ENCODE measurements at places on chromosomes 1 and 21.

DNA sequence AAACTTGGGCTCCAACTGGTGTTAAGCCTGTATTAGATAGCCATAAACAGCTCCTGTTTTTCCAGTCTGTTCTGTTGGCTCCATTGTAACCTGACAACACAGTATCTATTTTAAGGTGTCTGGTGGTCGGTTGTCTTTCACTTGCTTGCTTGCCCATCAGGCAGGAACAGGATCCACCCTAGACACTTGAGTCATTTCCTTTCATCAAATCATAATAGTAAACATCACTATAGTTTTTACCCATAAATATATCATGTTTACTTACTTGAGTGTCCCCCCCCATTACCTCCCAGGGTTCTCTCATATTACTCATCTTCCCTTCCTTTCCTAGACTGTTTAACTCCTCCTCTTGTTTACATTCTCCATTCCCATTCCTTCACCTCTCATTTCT lies 2.9 kb downstream of the DDI2 start:
- DNase-seq = no peak

GRCh38 chr21:35617491-35617890 lies 442.8 kb downstream of the SETD4 start:
- DNase-seq = no peak

DNA sequence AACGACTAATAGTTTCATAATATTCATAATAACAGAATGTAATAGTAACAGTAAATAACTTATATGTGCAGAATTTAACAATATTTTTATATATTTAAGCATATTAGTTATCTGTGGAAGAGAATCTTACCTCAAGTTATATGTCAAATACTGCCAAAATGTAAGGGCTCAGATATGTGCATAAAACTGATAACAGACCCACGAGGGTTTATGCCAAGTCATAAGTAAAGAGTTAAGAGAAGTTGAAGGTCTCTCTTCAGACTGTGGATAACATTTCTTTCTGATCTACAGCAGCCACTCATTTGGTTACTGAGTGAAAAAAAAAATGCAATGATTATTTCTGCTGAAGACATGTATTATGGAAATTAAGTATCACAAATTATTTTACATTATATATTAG lies 1167.8 kb upstream of the NCAM2 start:
- DNase-seq = no peak

- DNase-seq = no peak
Observed at GRCh38 chr1:198845851-198846250, 207.0 kb downstream of the PTPRC start.

GRCh38 chr21:43699933-43700599 lies 18.9 kb upstream of the PDXK start:
- no peak for DNase-seq

DNA sequence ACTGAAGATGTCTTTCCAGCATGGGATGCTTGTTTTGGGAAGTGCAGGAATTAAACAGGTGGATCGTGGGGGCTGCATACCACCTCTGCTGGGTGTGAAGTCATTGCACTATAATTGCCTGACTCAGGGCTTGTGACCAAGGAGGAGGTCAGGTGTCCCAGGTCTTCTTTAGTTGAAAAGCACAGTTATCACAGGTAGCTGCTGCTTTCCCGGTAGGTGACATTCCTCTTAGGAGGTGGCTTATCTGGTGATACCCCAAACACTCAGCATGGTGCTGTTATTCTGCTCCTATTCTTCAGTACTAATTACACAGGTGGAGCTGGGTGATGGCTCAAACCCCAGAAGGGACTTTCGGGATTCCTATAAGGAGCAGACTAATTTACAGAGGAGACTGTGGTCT lies 320.3 kb upstream of the PLXNA2 start:
- DNase-seq = no peak

DNA sequence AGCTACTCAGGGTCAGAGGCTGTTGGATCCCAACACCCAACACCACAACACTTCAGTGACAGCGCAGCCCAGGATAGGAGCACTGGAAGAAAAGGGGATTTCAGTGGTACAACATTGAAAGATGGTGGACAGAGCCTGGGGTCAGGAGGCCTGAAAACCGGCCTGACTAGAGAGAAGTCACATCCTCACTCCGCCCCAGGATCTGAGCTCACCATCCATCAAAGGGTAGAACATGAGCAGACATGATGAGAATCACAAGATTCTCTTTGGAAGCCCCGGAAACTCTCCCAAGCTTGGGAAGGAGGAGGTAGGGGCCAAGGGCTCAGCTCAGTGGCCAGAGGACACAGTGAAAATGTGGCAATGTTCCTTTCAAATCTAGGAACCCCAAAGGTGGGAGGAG lies 271.3 kb downstream of the NPHP4 start:
- DNase-seq = no peak

- no peak for DNase-seq
Observed at GRCh38 chr1:21149855-21150432, 26.8 kb downstream of the EIF4G3 start.

- no peak for DNase-seq
Observed at GRCh38 chr1:58441699-58442098, 104.8 kb downstream of the OMA1 start.

DNA sequence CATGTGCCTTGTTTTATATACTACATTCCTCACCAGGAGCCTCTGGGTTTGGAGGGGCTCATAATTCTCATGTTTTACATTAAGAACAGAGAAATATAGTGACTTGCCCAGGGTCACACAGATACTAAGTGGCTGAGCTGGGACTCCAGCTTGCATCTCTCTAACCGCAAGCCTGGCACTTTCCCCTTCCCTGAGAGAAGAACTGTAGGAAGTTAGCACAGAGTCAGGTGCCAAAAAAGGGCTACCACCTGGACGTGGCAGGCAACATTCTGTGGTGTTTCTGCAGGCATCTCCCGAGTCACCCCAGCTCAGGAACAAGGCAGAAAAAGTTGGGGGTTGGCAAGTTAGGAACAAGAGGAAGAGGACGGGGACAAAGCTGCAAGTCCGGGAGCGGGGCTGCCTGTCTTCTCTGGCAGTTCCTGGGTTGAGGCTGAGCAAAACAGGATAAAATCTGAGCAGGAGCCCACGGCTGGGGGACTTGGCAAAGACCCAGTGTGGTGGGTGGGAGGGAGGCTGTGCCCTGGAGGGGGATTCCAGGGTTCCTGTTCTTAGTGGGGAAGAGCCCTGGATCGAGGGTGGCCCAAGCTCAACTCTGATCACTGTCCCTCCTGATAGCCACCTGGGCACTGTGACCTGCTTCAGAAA lies 9.8 kb downstream of the PLA2G5 start:
- no peak for DNase-seq

DNA sequence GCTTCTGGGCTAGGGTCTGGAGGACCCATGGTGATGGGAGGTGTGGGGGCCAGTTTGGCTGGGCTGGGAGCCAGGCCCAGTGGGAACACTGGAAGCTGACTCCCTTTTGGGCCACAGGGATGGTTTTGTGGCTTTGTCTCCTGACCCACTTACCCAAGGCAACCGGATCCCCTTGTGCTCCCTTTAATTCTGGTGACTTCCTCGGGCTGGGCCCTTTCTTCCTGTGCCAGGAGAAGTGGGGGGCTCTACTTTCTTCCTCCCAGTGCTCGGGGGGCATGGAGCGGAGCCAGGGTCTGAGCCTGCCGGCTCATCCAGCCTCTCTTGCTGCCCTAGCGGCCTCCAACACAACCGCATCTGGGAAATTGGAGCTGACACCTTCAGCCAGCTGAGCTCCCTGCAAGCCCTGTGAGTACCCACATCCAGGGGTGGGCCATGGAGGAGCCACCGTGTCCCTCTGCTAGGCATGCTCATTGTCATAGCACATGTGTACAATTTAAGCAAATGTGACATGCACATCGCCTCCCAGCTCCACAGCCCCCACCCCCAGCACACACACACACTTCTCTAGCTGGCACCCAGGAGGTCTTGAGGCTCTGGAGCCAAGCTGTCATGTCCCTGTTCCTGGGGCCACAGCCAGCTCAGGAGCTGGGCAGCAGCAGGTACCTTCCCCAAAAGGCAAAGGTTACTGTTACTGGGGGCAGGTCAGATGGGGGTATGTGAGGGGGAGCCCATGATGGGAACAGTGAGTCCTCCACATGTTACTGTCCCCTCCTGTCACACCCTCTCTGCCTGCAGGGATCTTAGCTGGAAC lies 35.0 kb downstream of the UBE2T start:
- no peak for DNase-seq

DNA sequence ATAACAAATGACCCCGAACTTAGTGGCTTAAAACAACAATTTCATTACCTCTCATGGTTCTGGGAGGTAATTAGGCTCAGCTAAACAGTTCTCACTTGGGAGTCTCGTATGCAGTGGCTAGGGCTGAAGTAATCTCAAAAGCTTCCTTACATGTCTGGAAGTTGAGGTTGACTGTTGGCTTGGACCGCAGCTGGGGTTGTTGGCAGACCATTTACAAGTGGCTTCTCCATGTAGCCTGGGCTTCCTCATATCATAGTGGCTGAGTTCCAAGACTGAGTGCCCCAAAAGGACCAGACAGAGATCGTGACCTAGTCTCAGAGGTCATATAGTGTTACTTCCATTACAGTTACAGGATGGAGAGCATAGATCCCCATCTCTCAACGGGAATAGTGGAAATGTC lies 2.4 kb upstream of the POGZ start:
- no peak for DNase-seq
